ENCODE measurements at places on chromosomes 5 and 9.

GRCh38 chr5:131264451-131265099, 722 bp downstream of the CDC42SE2 start:
- DNase-seq = no peak

DNA sequence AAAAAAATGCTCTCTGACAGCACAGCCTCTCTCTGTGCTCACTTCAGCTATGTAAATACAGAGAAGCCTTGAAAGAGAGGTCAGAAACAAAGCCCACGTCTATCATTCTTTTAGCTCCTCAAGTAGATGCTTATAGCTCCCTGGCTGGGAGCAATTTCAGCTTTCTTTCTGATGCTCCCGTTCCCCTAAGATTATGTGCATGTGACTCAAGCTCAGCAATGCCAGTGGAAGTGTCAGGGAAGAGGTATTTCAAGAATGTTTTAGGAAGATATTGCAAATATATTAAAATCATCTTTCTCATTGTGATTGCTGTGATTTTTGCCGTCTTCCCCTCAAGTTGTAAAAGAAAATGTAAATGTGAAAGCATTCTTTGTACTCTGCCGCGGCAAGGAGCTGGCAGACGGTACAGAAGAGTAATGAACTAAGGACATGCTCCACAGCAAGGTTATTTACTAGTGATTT, 1353.7 kb upstream of the ACO1 start:
- DNase-seq = no peak

GRCh38 chr5:135891791-135892190, 3.9 kb downstream of the IL9 start:
- no peak for DNase-seq

DNA sequence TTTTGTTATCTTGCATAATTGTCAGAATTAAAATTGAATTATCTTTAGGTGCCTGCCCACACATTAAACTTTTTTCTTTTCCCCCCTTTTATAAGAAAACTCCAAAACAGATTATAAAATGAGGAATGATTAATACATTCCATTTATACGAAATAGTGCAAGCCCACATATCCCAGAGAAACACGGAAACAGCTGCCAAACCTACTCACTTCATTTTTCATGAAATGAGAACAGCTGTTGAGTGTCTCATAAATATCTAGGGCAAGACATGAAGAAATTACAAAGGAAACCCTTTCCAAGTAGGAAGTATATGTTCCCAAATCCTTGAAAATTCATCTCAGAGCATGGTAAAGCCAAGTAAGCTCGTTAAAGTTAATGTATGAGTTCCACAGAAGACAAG, 459.4 kb upstream of the NMUR2 start:
- no peak for DNase-seq

DNA sequence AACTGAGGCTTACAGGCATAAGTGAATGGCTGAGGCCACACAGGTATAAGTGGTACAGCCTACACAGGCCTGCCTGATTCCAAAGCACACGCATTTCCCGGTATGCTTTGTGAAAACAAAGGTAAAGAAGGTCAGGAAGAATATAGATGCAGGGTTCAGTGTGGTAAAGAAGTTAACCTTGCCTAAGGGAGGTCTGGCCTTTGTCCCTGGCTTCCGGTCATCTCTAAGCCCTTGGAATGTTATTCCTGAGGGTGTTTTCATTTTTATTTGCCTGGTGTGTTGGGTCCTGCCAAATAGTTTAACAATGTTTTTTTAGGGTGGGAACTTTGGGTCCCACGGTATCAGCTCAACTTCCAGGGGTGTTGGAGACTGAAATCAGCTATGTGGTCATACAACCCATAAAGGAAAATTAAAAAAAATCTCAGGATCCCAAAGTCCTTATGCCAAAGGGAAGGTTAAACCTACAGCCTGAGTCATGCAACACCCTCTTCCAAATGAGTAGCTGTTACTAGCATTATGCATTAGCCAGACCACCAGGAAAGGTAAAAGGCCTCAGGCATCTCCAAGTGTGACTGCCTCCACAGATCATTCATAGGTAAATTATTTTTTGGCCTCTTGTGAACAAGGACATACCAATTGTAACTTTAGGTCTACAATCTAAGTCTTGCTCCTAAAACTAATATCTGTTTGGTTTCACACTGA, 124.6 kb downstream of the ATP10B start:
- no peak for DNase-seq

DNA sequence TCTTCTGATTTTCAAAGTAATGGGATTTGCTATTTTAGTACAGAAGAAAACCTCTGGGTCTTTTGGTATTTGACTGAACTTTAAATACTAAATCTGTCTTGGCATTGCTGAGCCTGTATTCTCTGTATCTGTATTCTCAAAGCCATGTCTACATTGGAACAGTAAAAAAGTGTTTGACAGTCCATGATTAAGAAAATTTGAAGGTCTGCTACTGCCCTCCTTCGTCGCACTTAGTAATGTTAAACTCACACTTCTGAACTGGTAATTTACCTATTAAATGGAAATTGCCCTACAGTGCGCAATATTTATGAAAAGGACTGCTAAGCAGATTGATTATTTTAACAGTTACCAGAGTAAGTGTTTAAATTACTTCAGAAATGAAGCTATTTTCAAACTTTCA, 165.7 kb upstream of the SMC2 start:
- no peak for DNase-seq

- no peak for DNase-seq
Measured at GRCh38 chr5:61270510-61271165, 61.4 kb upstream of the ZSWIM6 start.

DNA sequence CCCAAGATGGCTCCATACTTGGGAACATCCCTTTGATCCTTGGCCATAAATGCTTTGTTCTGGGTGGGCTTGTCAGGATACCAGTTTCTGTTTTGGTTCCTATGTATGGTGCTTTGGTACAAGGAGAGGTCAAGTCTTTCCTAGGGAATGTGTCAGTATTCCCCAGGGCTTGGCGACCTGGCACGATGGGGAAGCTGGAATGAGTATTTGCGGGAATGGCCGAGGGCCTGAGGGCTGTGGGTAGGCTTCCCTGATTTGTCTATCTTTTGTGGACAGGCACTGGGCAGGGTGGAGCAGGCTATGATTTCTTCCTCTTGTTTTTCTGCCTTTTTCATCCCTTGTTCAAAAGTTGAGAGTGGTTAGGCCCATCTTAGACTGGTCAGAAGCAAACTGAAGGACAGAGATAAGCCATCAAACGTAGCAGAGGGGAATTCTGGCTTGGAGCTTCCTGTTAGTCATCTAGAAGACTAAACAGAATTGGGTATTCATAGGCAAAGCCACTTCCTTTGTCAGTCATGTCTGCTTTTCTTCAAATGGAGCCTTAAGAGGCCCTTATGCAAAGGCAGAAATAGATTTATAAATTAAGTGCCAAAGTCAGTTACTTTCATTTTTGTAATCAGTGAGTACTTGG, 13.7 kb downstream of the DOCK2 start:
- DNase-seq = no peak

DNA sequence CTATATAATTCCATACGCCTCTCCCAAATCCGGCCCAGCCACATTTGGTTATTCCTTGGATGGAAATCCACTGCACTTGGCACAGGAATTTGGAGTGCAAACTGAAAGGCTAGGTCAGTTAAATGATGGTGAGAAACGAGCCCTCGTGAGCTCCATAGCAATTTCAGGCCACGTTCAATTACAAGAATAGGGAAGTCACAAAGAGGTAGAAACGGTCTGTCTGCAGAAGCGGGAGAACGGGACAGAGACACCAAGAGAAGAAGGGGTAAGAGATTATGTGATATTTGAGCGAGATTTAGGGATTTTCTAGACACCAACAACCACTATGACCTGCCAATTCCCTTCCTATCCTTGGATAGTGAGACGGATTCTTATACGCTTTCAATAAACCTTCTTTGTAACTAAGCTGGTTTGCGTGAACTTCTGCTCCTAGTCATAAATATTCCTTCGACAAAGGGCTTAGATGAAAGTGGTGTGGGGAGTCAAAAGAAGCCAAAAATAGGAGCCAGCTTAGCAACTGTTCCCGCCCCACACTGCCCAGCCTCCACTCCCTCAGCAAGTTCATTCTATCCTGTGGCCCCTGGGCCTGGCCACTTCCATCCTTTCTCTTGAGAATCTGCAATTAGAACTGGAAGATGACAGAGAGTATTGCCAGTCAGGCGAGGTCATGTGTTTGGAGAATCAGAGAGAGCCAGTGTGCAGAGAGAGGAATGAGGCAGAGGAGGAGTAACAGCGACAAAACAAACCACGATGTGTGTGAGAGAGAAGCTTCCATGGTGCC, 118.4 kb downstream of the ZNF608 start:
- no peak for DNase-seq

- DNase-seq = no peak
Measured at GRCh38 chr5:83554133-83554532, 82.6 kb downstream of the VCAN start.

DNA sequence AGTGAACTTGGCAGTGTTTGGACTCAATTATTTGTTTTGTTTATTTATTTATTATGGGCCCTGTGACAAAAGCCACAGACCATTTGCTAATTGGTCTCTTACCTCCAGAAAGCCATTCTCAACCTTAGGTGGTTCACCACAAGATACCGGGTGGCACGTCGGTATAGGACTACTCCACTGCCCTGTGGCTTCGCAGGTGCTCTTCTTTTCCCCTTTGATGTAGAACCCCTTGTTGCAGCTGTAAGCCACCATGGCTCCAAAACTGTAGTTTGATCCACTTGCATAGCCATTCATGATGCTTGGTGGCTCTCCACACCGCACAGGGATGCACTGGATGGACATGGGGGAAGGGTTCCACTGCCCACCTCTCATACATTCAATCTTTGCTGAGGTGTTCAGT, 73.3 kb upstream of the TXNDC8 start:
- DNase-seq = no peak

DNA sequence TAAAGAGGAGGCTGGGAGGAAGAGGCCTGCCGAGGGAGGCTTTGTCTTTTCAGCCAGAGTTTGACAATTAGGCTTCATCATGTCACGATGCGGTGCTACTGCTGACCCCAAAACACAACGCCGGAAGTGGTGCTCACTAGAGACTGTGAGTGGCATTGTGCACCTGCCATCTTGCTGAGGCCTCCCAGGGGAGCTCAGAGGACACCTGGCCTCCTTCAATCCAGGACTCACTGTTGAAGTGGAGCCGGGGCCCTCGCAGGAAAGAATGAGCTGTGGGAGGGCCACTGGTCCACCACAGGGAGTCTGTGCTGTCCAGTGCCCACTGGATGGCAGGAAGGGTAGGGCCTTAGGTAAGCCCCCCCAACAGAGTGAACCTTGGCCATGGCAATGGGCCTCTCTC, 12.7 kb upstream of the SLC25A48 start:
- DNase-seq = no peak

GRCh38 chr5:16780325-16780724, 155.8 kb downstream of the MYO10 start:
- no peak for DNase-seq

DNA sequence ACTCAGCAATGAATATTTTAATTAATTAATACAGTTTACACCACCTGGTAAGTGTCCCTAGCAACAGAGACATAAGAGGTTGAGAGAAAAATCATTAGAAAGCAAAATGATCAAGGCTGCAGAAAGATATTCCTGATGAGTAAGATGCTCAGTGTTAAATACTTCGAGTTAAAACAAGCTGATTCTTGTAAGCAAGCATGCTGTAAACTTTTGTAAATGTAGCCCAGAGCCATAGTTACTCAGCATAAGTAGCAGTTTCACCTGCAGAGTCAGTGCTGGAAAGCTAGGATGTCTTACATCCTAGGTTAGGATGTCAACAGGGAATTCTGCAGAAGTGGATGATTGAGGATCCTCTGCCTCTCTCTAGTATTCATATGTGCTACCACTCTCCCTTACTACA, 4.2 kb downstream of the PRKACG start:
- no peak for DNase-seq

- DNase-seq = no peak
Measured at GRCh38 chr9:22102146-22103053, 93.3 kb upstream of the CDKN2B start.

- DNase-seq = no peak
Measured at GRCh38 chr9:81656004-81656403, 33.3 kb downstream of the TLE1 start.

- no peak for DNase-seq
Measured at GRCh38 chr5:110625376-110625999, 101.0 kb downstream of the TMEM232 start.

- no peak for DNase-seq
Measured at GRCh38 chr9:108937561-108938305, 3.5 kb downstream of the ABITRAM start.

- DNase-seq = no peak
Measured at GRCh38 chr5:34775886-34776285, 63.1 kb upstream of the TTC23L start.

DNA sequence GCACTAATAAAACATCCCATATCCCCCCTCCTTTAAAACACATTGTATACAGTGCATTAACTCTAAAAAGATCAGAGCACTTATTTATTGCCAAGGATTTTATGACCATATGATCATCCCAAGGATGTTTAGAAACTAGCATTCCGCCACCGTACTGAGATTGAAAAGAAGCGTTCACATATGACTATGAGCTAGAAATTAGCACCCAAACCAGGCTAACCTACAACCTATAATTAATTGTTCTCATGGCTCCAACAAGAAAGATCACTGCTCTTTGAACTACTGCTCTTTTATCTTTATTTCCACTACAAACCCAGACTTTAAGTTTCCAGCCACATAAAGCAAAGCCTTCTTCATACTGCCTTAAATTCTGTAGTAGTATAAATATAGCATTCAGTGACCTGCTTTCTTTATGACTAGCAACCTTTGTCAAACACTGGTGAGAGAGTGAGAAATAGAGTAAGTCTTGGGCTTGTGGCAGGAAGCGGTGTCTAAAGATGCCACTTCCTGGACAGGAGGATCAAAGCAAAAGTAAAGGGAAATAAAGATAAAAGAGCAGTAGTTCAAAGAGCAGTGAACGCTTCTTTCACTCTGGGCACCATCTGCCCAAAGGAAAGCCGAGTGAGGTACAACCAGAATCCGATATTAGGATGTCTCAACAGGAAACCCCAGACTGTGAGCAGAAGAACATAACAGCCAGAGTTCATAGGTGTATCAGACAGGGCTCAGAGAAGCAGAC, 151.1 kb upstream of the ERCC6L2 start:
- DNase-seq = peak; percentile 25

DNA sequence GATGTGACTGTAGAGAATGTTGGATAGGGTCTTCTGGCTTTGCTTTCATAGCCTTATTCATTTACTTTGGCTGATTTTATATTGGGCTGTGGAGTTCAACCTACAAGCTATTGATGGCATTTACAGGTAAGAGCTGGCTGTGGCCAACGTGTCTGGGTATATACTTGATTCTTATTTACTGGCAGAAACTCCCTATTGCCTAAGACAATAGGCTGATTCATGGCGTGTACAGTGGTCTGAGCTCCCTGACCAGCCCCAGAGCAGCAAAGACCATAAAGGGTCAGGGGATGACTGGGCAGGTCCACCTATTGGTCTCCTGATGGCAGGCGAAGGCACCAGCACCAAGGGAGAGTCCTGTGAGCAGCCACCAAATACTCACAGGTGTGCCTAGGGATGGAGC, 190.2 kb upstream of the DMRTA1 start:
- no peak for DNase-seq

- no peak for DNase-seq
Measured at GRCh38 chr5:149635394-149635793, 54.1 kb downstream of the ARHGEF37 start.

GRCh38 chr5:138900281-138900965, 25.3 kb upstream of the LRRTM2 start:
- DNase-seq = no peak

GRCh38 chr9:94181408-94182181, 77.5 kb upstream of the ZNF169 start:
- no peak for DNase-seq
